H9 (cell line): ENCODE measurements at places on chromosomes 5 and 9. TPM values are rescaled to one million over a fixed set of nuclear protein-coding genes. Genes with fewer than 3 reads are reported as not detected.

The PCDHGA3 gene
- 0.88 and 0.94 TPM in 2 replicates for total RNA-seq

The FRRS1L gene
- total RNA-seq, result 3.3 and 3.5 TPM in 2 replicates

The DPYSL3 gene
- 510 and 515 TPM in 2 replicates for total RNA-seq

The GABRB2 gene
- total RNA-seq, result 0.20 and 0.26 TPM in 2 replicates

The IFNE gene
- total RNA-seq, result not detected in 2 replicates

The OLFML2A gene
- 5.8 and 6.0 TPM in 2 replicates for total RNA-seq

The ZNF354C gene
- 4.8 and 5.4 TPM in 2 replicates for total RNA-seq

DNA sequence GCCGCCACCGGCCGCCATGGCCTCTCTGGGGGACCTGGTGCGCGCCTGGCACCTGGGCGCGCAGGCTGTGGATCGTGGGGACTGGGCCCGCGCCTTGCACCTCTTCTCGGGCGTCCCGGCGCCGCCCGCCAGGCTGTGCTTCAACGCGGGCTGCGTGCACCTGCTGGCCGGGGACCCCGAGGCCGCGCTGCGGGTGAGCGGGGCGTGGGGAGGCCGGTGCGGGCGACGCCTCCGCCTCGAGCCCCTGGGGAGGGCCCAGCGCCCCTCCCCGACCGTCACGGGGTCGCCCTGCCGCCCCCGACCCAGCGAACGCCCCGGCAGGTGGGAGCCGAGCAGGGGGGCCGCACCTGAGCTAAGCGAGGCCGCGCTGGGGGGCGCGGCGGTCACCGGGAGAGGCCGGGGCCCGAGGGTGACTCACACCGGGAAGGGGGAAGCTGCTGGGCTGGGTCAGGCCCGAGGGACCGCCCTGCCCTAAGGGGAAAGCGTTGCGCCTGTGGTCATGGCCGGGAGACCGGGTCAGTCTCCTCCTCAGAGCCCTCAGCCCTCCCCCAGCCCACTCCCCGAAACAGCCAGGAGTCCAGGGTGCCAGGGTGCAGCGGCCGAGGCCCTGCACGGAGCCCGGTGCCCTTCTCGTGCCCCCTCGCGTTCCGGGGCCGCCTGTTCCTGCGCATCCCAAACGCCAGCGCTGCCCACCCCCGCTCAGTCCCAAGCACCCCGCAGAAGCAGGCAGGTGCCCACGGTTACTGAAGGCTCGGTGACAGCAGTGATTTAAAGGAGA, 510 bp downstream of the NOXA1 start:
- peak overlapping the region; percentile 68; the same call in 1 of the 3 replicates for H3K4me3 ChIP-seq
- DNase-seq, result no peak
- no peaks in the 10 kb centered on the region for H3K4me1 ChIP-seq
- no peaks in the 10 kb centered on the region for H3K36me3 ChIP-seq

DNA sequence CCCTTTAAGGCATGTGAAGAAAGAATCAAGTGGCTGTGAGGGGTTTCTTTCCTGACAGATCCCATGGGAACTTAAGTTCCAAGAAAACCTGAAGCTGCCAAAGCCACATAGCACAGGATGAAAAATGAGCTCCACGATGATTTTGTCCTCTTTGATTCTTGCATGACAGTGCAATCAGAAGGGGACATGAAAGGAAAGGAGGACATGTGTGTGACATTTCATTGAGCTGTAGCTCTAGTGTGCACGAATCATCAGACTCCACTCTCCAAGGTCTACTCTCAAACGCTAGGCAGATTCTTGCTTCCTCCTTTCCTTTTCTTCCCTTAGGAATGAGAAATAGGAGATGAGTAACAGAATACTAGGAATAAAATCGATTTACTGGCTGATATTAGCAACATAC, 142.0 kb downstream of the ZNF608 start:
- no peak overlapping the region for H3K4me3 ChIP-seq
- no peaks in the 10 kb centered on the region for H3K27me3 ChIP-seq
- no peak for DNase-seq
- no peaks in the 10 kb centered on the region for H3K36me3 ChIP-seq
- H3K27ac ChIP-seq, result no peak overlapping the region
- peaks cover 4% of the 10 kb centered on the region; the same call in 1 of the 2 replicates for H3K4me1 ChIP-seq

DNA sequence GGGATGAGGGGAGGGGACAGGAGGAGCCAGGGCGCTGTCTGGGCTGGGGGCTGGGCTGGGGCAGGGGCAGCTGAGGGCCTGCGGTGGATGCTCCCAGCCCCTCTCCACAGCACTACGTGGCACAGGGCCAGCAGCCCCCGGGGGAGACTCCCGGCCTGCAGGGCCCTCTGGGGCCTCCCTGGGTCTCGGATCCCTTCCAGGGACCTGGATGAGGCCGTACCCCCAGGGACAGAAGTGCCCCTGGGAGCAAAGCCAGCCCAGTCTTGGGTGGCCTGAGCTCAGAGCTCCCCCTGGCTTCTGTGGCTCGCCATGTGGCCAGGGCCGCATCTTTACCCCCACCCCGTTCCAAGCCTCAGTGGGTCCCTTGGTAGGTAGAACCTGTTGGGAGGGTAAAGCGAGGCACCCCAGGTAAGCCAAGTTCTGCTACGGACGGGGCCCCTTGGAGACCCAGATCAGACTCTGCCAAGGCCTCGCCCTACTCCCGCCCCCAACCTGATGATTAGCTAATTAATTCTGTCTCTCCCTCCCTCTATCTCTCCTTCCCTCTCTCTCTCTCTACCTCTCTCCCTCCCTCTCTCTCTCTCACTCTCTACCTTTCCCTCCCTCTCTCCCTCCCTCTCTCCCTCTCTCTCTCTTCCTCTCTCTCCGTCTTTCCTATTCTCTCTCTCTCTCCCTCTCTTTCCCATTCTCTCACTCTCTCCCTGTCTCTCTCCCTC, 24.3 kb downstream of the KCNT1 start:
- no peaks in the 10 kb centered on the region; the same call in 1 of the 2 replicates for H3K4me1 ChIP-seq
- no peak overlapping the region for H3K27ac ChIP-seq
- DNase-seq, result no peak

DNA sequence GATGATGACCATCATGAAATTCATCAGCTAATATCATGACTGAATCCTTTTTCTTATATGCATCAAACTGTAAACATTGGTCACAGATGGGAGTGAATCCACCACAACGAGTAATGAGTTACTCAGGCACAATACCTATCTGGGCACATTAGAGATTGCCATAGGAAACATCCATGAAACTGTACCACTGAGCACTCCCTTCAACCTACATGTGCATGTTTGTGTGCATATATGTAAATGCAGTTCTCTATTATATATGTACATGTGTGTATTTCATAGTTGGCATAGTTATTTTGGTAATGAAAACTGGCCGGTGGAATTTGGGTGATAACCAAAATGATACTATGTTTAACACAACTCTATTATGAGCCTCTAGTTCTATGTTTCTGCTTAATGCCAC, 387.3 kb upstream of the ARRDC3 start:
- H3K36me3 ChIP-seq, result no peaks in the 10 kb centered on the region
- no peak for DNase-seq
- no peaks in the 10 kb centered on the region for H3K4me1 ChIP-seq
- H3K27me3 ChIP-seq, result no peaks in the 10 kb centered on the region

GRCh38 chr5:74738406-74738805, 28.5 kb downstream of the GFM2 start:
- no peak overlapping the region for H3K27ac ChIP-seq
- peaks cover 41% of the 10 kb centered on the region for H3K36me3 ChIP-seq
- no peaks in the 10 kb centered on the region for H3K4me1 ChIP-seq
- H3K27me3 ChIP-seq, result no peaks in the 10 kb centered on the region
- no peak for DNase-seq

GRCh38 chr9:98121058-98121457, 2.0 kb upstream of the TRIM14 start:
- no peaks in the 10 kb centered on the region for H3K4me1 ChIP-seq
- H3K27me3 ChIP-seq, result no peaks in the 10 kb centered on the region
- DNase-seq, result no peak
- no peak overlapping the region for H3K4me3 ChIP-seq
- peaks cover 9% of the 10 kb centered on the region for H3K36me3 ChIP-seq

DNA sequence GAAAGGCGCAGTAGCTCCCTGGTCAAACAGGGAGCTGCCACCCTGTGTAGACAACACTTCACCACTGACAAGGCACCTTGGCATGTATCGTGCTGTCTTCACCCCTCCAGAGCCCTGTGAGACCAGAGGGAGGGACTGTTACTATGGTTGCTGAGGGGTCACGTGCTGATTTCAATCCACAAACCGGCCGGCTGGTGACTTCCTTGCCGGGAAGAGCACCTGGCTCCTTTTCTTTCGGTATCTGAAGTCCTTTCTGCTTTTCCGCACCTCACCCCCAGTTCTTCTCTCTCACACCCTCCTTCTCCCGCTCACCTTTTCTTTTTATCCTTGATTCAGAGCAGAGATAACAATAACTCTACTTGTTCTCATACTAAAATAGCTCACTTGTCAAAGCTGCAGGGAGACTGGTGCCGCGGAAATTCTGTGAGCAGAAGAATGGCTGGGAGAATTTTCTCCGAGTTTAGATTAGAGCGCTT, 327.2 kb downstream of the ZSWIM6 start:
- H3K4me1 ChIP-seq, result no peaks in the 10 kb centered on the region; the same call in 1 of the 2 replicates
- no peak overlapping the region for H3K27ac ChIP-seq
- H3K27me3 ChIP-seq, result no peaks in the 10 kb centered on the region; the same call in 1 of the 2 replicates
- peak overlapping the region; percentile 41; the same call in 1 of the 3 replicates for H3K4me3 ChIP-seq
- peak; percentile 89 for DNase-seq

- no peaks in the 10 kb centered on the region for H3K36me3 ChIP-seq
- no peaks in the 10 kb centered on the region for H3K27me3 ChIP-seq
- DNase-seq, result no peak
- no peak overlapping the region for H3K4me3 ChIP-seq
Measured at GRCh38 chr9:87227456-87227855, 270.2 kb upstream of the DAPK1 start.

DNA sequence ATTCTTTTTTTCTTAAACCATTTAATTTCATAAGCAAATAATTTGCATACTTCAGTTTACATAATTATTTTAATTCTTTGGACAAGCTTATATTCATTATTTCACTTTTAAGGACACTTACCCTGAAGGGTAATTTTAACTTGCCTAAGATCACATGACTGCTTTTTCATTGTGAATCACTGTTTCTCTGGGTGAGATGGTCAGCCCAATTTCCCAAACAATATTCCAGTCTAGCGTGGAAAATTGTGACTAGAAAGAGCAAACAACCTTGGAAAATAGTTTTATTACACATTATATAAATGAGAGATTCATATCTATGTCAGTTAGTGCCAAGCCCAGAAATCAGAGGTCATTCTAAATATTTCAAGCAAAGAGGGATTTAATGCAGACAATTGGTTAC, 21.4 kb upstream of the JAKMIP2 start:
- H3K27me3 ChIP-seq, result no peaks in the 10 kb centered on the region
- no peak for DNase-seq
- H3K36me3 ChIP-seq, result no peaks in the 10 kb centered on the region
- no peaks in the 10 kb centered on the region for H3K4me1 ChIP-seq
- H3K4me3 ChIP-seq, result no peak overlapping the region
- no peak overlapping the region for H3K27ac ChIP-seq

GRCh38 chr5:95935553-95936100, 26.0 kb downstream of the ELL2 start:
- DNase-seq, result no peak
- peaks cover 3% of the 10 kb centered on the region; the same call in 1 of the 2 replicates for H3K36me3 ChIP-seq
- no peak overlapping the region for H3K4me3 ChIP-seq
- no peaks in the 10 kb centered on the region for H3K27me3 ChIP-seq
- H3K27ac ChIP-seq, result no peak overlapping the region
- H3K4me1 ChIP-seq, result no peaks in the 10 kb centered on the region; the same call in 1 of the 2 replicates

GRCh38 chr5:69035665-69036064, 58.1 kb upstream of the SLC30A5 start:
- no peaks in the 10 kb centered on the region for H3K27me3 ChIP-seq
- no peak overlapping the region for H3K4me3 ChIP-seq
- DNase-seq, result no peak
- no peaks in the 10 kb centered on the region for H3K4me1 ChIP-seq
- H3K27ac ChIP-seq, result no peak overlapping the region

- H3K4me1 ChIP-seq, result peaks cover 2% of the 10 kb centered on the region; the same call in 1 of the 2 replicates
- H3K27ac ChIP-seq, result no peak overlapping the region
- no peak overlapping the region for H3K4me3 ChIP-seq
- peak; percentile 50 for DNase-seq
Measured at GRCh38 chr9:100700689-100701318, 122.9 kb downstream of the CAVIN4 start.

DNA sequence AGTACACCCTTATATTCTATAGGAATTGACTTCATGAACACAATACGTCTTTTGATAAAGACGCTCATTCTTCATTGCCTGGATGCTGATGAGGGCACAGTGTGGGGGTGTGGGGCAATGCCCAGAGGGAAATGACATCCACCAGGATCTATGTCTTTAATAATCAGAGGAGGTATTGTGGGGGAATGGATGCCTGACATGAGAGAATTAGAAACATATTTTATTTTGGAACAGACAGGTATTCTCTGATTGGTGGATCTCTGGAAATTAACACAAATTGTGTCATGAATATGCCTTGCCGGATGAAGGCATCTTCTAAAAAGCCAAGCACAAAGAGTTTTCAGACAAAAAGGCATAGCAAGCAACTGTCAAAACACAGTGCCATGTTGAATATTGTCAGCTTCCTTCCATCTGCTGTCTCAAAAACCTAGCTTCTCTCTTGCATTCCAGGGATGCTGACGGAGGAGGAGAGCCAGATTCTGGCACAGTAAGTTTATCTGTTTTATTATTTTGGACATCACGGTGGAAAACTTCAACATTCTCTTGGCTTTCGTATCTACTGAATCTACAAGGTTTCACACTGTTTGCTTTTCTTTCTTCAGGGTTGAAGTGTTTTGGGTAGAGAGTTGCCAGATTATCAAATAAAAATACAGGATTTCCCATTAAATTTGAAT, 3.9 kb upstream of the C5orf58 start:
- no peak overlapping the region for H3K27ac ChIP-seq
- H3K27me3 ChIP-seq, result no peaks in the 10 kb centered on the region
- no peak for DNase-seq

GRCh38 chr5:58940446-58940845, 357.6 kb downstream of the RAB3C start:
- DNase-seq, result no peak
- no peak overlapping the region for H3K27ac ChIP-seq
- H3K36me3 ChIP-seq, result peaks cover 10% of the 10 kb centered on the region
- H3K4me1 ChIP-seq, result no peaks in the 10 kb centered on the region

- H3K4me1 ChIP-seq, result no peaks in the 10 kb centered on the region
- DNase-seq, result no peak
- no peaks in the 10 kb centered on the region for H3K36me3 ChIP-seq
- no peaks in the 10 kb centered on the region for H3K27me3 ChIP-seq
- no peak overlapping the region for H3K27ac ChIP-seq
- no peak overlapping the region for H3K4me3 ChIP-seq
Measured at GRCh38 chr9:19732441-19732951, 56.3 kb downstream of the SLC24A2 start.

GRCh38 chr9:134028575-134029247, 3.4 kb downstream of the BRD3OS start:
- H3K27ac ChIP-seq, result no peak overlapping the region
- no peaks in the 10 kb centered on the region for H3K4me1 ChIP-seq
- DNase-seq, result no peak
- peaks cover 28% of the 10 kb centered on the region for H3K36me3 ChIP-seq
- H3K4me3 ChIP-seq, result no peak overlapping the region
- no peaks in the 10 kb centered on the region for H3K27me3 ChIP-seq

GRCh38 chr5:128537221-128537999, 635 bp downstream of the FBN2 start:
- no peaks in the 10 kb centered on the region for H3K36me3 ChIP-seq
- DNase-seq, result peak; percentile 55
- peaks cover 15% of the 10 kb centered on the region; the same call in 1 of the 2 replicates for H3K27me3 ChIP-seq
